ENCODE measurements at places on chromosomes 5 and 9.

GRCh38 chr5:89535411-89535810 lies 652.4 kb upstream of the MEF2C start:
- no peak for DNase-seq

- DNase-seq: no peak
Observed at GRCh38 chr5:96870094-96871026, 5.9 kb upstream of the ERAP2 start.

DNA sequence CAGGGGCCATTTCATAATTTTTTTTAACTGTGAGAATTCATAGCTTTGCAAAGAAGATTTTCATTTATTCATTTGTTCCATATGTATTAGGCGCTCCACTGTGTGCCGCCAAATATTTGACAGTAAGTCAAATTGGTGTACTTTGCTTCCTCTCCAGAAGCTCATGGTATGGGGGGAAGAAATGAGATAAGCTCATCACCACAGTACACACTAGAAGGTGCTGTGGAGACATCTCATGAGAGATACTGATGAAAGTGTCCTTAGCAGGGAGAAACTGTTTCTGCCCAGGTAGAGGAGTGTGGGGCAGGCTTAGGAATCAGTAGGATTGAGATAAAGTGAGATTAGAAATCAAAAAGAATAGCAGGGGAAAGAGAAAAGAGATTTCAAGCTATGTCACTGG lies 136.2 kb downstream of the CDH6 start:
- no peak for DNase-seq

DNA sequence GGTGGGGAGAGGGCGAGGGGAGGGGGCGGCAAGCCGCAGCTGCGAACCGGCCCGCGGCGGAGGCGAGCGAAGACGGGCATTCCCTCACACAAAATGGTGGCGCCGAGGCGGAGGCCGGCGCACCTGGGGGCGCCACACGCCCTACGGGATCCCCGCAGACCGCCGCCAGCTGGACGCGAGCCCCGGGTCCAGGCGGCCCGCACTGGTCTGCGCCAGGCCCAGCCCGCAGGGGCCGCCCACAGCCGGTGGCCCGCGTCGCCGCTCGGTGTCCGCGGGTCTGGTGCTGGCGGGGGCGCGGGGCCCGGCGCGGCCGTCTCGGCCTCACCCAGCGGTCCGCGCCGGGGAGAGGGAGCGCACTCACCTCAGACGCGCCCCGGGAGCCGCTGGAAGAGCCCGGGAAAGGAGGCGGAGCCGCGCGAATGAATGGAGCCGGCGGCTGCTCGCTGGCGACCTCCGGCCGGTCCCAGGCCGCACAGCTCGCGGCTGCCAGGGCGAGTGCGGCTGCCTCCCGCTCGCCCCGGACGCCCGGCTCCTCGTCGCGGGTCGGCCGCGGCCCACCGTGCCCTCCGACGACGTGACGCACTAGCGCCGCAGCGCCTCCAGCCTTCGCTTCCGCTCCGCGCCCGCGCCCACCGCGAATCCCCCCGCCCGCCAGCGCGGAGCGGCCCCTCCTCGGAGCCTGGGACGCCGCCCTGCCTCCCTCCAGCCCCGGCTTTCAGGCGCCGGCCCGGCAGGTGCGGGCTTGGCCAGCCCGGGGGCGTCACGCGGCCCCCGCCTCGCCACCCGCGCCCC lies at the start of gene FAM169A:
TSS of gene FAM169A (minus strand) at position 584 of the 792 bp plus-strand sequence. CDS start 24,711 bp downstream, outside the sequence.
- peak; percentile 82 for DNase-seq

DNA sequence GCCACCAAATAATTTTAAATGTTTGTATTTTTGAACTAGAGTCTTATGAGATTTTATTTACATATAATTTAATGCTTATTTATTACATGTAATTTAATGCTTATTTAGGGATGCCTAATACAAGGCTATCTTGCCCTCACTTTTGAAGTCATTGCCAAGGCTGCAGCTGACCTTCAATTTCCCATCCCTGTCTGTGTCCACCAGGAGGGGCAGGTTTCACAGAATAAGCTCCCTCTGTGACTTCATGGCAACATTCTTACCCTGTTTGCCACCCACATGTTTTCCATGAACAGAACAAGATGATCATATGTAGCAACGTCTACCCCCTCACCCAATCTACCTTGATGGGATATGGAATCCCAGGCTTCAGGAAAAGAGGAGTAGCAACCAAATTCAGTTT lies 27.0 kb downstream of the C5 start:
- no peak for DNase-seq

DNA sequence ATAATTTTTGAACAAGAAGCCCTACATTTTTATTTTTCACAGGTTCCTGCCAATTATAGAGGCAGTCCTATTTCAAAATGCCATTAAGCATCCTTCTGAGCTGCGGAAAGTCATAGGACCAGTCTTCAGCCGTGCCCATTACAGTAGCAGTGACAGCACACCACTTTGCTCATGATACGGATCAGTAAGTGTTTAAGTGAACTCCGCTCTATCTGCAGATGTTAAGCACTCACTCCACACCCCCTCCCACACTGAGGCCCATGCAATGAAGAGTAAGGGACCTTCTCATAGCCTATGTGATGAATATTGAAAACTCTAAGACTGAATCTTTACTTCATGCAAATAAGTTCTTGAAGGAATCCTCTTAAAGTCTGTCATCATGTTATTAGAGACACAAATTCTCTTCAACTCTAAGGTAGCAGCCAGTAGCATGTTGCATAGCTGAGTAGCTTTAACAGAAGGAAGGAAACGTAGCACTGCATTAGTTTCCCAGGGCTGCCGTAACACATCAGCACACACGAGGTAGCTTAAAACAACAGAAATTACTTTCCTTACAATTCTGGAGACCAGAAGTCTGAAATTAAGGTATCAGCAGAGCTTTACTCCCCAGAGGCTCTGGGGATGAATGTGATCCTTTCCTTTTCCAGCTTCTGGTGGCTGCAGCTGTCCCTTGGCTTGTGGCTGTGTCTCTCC lies 20.3 kb upstream of the TAF11L2 start:
- no peak for DNase-seq

DNA sequence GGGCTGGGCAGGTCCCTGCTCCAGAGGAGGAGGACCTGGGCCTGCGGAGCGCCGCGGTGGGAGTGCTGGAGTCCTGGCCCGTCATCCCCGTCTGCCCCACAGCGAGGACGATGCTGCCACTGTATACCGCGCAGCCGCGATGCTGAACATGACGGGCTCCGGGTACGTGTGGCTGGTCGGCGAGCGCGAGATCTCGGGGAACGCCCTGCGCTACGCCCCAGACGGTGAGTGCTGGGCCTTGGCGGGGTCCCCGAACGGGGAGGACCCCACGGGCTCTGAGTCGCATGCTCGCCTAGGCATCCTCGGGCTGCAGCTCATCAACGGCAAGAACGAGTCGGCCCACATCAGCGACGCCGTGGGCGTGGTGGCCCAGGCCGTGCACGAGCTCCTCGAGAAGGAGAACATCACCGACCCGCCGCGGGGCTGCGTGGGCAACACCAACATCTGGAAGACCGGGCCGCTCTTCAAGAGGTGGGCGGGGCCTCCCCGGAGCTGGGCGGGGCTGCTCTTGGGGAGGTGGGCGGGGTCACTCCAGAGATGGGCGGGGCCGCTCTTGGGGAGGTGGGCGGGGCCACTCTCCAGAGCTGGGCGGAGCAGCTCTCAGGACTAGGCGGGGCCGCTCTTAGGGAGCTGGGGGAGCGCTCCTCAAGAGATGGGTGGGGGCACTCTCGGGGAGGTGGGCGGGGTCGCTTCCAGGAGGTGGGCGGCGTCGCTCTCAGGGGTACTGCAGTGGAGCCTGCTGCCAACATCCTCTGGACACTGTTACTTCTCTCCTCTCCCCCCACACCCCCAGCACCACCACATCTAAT lies 13.1 kb downstream of the LRRC26 start:
- DNase-seq: no peak

- DNase-seq: no peak
Observed at GRCh38 chr5:113190347-113190746, 213.7 kb downstream of the DCP2 start.

DNA sequence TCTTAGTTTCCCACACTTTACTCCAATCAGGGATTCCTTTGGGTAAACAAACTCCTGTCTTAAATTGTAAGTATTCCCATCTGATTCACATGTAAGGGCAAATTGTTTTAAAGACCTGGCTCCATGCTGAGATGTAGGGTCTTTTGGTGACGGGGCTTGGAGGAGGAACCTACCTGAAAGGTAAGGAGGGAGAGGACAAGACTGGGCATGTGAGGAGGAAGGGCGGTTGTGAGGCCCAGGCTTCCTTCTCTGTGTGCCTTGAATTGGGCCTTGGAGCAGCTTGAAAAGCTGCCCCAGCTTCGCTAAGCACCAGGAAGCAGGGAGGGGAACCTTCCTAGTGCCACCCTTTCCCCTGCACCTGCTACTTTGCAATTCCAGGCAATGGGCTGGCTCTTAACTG lies 86.8 kb downstream of the C9orf152 start:
- no peak for DNase-seq

- peak; percentile 93 for DNase-seq
Observed at GRCh38 chr9:129726322-129727160, 26.3 kb downstream of the PTGES start.

DNA sequence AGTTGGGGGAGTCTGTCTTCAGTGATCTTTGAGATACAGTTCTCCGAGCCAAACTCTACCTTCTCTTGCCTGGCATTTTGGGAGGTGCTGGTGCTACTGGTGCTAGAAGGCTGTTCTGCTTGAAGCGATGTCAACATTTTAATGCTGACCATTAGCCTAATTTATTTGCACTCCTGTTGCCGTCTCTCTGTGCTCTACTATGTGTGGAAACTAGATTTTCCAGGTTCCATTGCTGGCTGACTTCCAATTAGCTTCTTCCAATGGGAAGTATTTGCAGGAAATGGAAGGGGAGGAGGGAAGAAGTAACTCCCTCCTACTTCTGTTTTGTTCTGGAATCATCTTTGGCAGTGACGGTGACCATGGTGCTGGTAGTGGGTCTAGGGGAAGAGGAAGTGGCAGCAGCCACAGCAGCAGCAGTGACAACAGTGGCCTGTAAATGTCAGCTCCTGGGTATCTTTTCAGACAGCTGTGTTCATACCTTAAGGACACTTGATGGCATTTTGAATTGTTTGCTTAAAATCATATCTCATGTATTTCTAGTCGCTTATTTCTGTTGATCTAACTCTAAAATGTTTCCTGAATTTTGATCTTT lies 7.9 kb downstream of the TXNDC8 start:
- DNase-seq: no peak

- no peak for DNase-seq
Observed at GRCh38 chr5:181205761-181206649, 1.0 kb upstream of the TRIM7 start.

GRCh38 chr9:35905912-35906679 lies at the start of gene HRCT1:
HRCT1 (plus strand) TSS chr9:35906202; CDS start chr9:35906288, 86 bp downstream.
- peak; percentile 73 for DNase-seq

DNA sequence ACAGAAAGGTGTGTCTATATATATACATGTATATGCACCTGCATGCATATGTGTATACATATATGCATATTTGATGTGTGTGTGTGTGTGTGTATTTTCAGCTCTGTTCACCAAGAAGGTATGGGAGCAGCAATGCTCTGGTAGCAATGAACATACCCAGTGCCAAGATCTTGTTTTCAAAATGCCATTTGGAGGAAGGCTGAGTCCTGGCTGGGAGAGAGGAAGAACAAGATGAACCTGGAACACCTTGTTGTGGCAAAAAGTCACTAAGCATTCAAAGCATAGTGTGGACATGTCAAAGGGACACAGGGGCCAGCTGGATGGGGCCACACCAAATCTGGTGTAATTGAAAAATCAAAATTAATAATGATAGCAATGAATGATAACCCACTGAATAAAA lies 31.8 kb upstream of the NEK6 start:
- DNase-seq: no peak

DNA sequence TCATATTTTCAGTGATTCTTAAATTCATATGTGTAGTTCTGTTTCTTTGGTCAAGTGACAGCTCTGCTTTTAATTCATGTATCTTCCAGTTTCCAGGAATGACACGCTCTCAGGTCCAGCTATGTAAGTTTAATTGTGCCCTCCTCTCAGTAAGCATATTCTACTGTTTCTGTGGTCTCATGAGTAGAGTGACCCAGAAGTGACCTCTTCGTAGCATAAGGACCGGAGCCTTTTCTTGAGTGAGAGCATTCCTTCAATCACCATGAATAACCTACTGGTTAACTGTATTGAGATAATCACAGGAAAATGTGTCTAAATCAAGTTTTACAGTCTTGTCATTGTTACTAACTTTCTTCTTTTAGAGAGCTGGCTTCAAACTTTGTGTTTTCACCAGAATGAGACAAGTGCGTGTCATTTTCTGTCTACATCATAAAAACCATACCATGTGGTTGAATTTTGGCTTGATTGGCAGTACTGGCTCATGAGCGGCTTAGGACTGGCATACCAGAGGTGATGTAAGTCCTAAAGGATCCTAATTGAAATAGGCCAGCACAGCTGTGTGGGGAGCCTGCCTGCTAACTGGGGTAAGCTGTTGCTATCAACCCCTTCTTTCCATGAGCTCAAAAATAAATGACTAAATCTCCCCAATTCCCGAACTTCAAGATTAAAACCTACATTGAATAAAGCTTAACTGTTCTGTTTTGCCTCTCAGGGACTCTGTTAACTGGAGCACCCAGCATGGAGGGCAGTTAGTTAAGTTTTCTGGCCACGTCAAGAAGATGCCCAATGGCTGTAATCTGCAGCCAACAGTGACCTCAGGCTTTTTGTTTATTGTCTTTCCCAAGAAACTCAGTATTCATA lies 4.8 kb downstream of the ADAMTSL1 start:
- DNase-seq: no peak

DNA sequence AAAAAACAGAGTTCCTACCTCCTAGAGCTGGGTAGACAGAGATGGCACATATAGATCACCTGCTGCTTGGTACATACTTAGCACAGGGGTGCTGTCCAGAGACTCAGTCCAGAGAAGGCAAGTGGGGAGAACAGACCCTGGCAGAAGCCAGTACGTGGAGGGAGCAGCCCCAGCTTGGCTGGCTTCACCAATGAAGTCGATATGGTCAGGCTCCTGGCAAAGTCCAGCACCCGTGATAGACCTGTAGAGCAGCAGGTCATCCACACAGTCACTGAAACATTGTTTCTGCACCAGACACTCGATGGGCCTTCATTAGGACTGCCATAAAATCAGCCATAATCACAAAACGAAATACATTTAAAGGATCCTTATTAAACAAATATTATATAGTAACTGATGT lies 45.8 kb downstream of the WHRN start:
- no peak for DNase-seq

GRCh38 chr5:6029811-6030271 lies 348.5 kb downstream of the MED10 start:
- no peak for DNase-seq

- peak; percentile 50 for DNase-seq
Observed at GRCh38 chr5:179343719-179344430, 1.4 kb downstream of the ADAMTS2 start.

GRCh38 chr5:168865968-168866367 lies 286.8 kb upstream of the PANK3 start:
- no peak for DNase-seq

GRCh38 chr5:1280177-1281037 lies 14.5 kb downstream of the TERT start:
- DNase-seq: no peak

DNA sequence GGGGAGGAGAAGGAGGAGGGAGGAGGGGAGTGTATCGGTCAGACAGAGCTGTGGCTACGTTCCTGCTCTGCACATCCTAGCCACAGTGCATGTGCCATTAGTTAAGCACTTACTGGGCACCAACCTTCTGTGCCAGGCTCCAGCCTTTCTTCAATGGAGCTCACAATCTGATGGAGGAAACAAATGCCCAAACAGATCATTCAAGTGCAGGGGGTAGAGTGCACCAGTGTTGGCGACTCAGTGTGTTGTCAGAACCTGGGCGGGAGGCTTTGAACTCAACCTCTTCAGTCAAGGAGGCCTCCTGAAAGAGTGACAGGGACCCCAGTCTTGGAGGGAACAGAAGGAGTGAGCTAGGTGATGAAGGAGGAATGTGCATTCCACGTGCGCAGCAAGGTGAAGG lies 51.9 kb upstream of the SHB start:
- no peak for DNase-seq
